ENCODE measurements at places on chromosomes 3 and 15. TPM values are rescaled to one million over a fixed set of nuclear protein-coding genes. Genes with fewer than 3 reads are reported as not detected.

- H3K4me1 ChIP-seq, result peaks cover 3% of the 10 kb centered on the region
- no peaks in the 10 kb centered on the region for H3K27me3 ChIP-seq
- H3K36me3 ChIP-seq, result no peaks in the 10 kb centered on the region
- peak; percentile 50 for DNase-seq
Observed at GRCh38 chr3:142209655-142210054, 15.7 kb downstream of the GK5 start.

GRCh38 chr3:115790759-115791158 is 167.4 kb downstream of the GAP43 start:
- no peaks in the 10 kb centered on the region for H3K27me3 ChIP-seq
- DNase-seq, result peak; percentile 44
- H3K36me3 ChIP-seq, result no peaks in the 10 kb centered on the region
- no peak overlapping the region for H3K4me3 ChIP-seq

GRCh38 chr3:111080413-111080812 is 8.8 kb downstream of the NECTIN3 start:
- no peak overlapping the region for H3K27ac ChIP-seq
- no peak overlapping the region for H3K4me3 ChIP-seq
- no peaks in the 10 kb centered on the region for H3K4me1 ChIP-seq
- no peaks in the 10 kb centered on the region for H3K36me3 ChIP-seq

DNA sequence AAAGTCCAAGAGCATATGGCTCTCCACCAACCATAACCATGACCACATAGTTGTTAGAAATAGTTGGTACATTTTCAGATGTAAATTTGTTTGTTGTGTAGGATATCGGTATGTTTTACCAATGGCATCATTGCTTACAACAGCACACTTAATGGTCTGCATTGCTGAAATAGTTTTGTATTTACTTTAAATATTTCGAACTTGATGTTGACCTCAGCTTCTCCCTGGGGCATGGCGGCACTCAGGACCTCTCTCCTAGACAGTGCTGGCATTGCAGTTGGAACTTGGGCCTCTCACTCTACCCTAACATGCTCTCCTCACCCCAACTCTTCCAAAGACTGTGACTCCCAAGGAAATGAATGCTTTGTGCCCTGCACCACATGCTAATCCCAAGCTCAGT is 5.0 kb downstream of the SLC22A13 start:
- no peaks in the 10 kb centered on the region for H3K27me3 ChIP-seq
- no peaks in the 10 kb centered on the region for H3K36me3 ChIP-seq
- no peak for DNase-seq
- no peaks in the 10 kb centered on the region for H3K4me1 ChIP-seq

- no peaks in the 10 kb centered on the region for H3K27me3 ChIP-seq
- H3K4me1 ChIP-seq, result peaks cover 3% of the 10 kb centered on the region
- DNase-seq, result no peak
- no peak overlapping the region for H3K27ac ChIP-seq
- H3K4me3 ChIP-seq, result no peak overlapping the region
Observed at GRCh38 chr3:177551431-177551836, 354.2 kb upstream of the TBL1XR1 start.

The ZNF660 gene
- 8.1 TPM for total RNA-seq

DNA sequence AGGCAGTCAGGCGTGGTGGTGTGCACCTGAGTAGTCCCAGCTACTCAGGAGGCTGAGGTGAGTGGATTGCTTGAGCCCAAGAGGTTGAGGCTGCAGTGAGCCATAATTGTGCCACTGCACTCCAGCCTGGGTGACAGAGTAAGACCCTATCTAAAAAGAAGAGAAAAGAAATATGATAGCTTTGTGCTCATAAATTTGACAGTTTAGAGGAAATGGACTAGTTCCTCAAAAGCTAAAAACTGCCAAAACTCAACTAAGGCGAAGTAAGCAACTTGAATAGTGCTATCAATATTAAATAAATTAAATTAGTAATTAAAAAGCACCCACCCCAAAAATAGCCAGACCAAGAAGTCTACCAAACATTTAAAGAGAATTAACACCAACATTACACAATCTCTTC is 24.5 kb upstream of the SLC15A2 start:
- H3K36me3 ChIP-seq, result no peaks in the 10 kb centered on the region
- no peaks in the 10 kb centered on the region for H3K27me3 ChIP-seq
- H3K4me1 ChIP-seq, result no peaks in the 10 kb centered on the region
- no peak overlapping the region for H3K27ac ChIP-seq
- no peak for DNase-seq

GRCh38 chr3:159763011-159763601 is 225.5 kb upstream of the IL12A start:
- no peaks in the 10 kb centered on the region for H3K4me1 ChIP-seq
- no peaks in the 10 kb centered on the region for H3K36me3 ChIP-seq
- H3K27me3 ChIP-seq, result no peaks in the 10 kb centered on the region
- peak overlapping the region; percentile 90 for H3K27ac ChIP-seq
- peak; percentile 83 for DNase-seq
- peak overlapping the region; percentile 86 for H3K4me3 ChIP-seq

The CORO2B gene
- 3.8 TPM for total RNA-seq

DNA sequence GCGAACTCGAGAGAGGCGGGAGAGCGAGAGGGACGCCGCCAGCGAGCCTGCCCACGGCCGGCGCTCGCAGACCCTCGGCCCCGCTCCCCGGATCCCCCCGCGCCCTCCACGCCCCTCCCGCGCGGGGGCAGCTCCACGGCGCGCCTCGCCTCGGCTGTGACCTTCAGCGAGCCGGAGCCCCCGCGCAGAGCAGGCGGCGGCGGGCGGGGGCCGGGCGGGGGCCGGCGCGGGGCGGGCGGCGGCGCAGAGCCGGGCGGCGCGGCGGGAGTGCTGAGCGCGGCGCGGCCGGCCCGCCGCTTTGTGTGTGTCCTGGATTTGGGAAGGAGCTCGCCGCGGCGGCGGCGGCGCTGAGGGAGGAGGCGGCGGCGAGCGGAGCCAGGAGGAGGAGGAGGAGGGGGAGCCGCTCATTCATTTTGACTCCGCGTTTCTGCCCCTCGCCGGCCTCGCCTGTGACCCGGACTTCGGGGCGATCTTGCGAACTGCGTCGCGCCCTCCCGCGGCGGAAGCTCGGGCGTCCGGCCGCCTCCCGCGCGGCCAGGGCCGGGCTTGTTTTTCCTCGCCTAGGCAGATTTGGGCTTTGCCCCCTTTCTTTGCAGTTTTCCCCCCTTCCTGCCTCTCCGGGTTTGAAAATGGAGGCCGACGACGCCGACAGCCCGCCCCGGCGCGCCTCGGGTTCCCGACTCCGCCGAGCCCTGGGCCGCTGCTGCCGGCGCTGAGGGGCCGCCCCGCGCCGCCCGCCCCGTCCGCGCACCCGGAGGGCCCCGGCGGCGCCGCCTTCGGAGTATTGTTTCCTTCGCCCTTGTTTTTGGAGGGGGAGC is 524 bp downstream of the IGF1R start:
- no peaks in the 10 kb centered on the region for H3K4me1 ChIP-seq
- peak overlapping the region; percentile 56 for H3K4me3 ChIP-seq
- H3K27ac ChIP-seq, result peak overlapping the region; percentile 94
- DNase-seq, result peak; percentile 85

- H3K4me1 ChIP-seq, result no peaks in the 10 kb centered on the region
- H3K36me3 ChIP-seq, result no peaks in the 10 kb centered on the region
- no peak for DNase-seq
- no peak overlapping the region for H3K27ac ChIP-seq
- no peaks in the 10 kb centered on the region for H3K27me3 ChIP-seq
- H3K4me3 ChIP-seq, result no peak overlapping the region
Observed at GRCh38 chr15:77311020-77311419, 108.9 kb downstream of the PEAK1 start.

DNA sequence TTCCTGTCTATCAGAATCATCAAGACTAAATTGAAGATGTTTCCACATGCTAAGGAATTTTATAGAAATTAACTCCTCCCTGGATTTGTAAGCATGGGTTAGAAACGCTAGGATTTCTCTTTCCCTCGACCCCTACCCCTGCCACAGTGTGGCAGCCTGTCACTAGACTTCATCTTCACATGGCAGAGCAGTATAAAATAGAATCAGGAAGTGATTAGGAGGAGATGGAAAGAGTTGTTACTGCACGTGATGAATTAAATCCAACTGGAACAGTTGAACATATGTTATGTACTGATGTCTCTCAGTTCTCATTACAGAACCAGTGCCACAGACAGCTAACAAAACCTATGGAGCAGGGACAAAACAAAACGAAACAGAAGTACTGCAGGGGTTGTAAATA is 130.0 kb upstream of the BNIP2 start:
- DNase-seq, result no peak
- H3K27me3 ChIP-seq, result no peaks in the 10 kb centered on the region
- H3K4me1 ChIP-seq, result no peaks in the 10 kb centered on the region
- H3K36me3 ChIP-seq, result no peaks in the 10 kb centered on the region
- no peak overlapping the region for H3K4me3 ChIP-seq
- no peak overlapping the region for H3K27ac ChIP-seq

Measured in aorta (tissue), 5 donors.